Stomach (tissue), 19 donors: ENCODE measurements at places on chromosomes 7 and 10. TPM values are rescaled to one million over a fixed set of nuclear protein-coding genes. Genes with fewer than 3 reads are reported as not detected.

Gene DRGX
- total RNA-seq = not detected

Gene ANKRD2
- total RNA-seq = not detected

Gene RPEL1
- not detected for total RNA-seq

Gene PIP
- not detected for total RNA-seq

Gene TBATA
- total RNA-seq = not detected

Gene PLEKHS1
- total RNA-seq = 1.7 TPM

Gene GSTO2
- total RNA-seq = 13.4 TPM

DNA sequence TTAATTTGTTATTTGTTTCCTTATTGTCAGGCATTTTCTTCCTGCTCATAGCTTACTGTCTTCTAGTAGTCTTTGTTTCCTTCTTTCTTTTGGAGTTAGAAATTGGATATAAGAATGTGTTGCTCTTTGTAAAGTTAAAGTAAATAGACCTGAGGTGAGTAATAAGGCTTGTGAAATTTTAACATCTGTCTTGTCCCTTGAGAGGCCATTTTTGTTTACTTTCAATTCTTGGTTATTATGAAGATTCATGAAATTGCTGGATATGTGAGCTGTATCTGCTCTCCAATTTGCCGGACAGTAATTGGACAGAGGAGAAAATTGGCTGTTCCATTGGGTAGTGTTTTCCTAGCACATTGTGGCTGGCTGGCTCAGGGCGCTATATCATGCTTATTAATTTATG, 260.7 kb downstream of the EXOC4 start:
- no peak for DNase-seq
- H3K4me1 ChIP-seq = no peaks in the 10 kb centered on the region
- H3K27me3 ChIP-seq = no peaks in the 10 kb centered on the region

- no peaks in the 10 kb centered on the region for H3K27me3 ChIP-seq
- no peak overlapping the region for H3K4me3 ChIP-seq
- H3K27ac ChIP-seq = no peak overlapping the region
- DNase-seq = no peak
- no peaks in the 10 kb centered on the region for H3K36me3 ChIP-seq
- no peaks in the 10 kb centered on the region for H3K4me1 ChIP-seq
Observed at GRCh38 chr10:131032329-131033165, 279.0 kb downstream of the TCERG1L start.

DNA sequence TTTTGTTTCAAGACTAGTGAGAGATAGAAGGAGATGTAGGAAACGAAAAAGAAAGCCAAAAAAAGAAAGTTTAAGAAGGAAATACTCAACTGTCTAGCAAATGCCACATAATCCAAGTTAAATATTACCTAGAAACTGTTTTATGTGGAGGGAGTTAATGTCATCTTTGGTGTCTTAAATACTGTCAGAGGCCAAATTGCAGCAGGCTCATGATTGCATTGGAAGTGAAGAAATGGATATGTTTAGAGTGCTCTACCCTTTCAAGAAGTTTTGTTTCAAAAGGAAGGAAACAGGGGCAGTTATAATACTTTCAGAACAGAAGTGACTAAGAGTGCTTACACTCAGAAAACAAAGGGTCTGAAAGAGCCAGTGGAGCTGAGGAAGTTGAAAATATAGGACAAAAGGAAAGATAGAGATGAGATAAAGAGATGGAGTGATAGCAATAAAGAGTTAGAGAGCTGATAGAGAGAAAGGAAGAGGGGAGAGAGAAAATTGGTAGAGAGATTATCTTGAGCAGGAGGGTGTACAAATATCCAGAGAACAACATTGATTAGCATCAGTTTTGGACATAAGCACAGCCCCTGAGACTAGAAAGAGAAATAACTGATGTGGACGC, 28.0 kb upstream of the GNAI1 start:
- no peak overlapping the region for H3K27ac ChIP-seq
- no peak overlapping the region for H3K4me3 ChIP-seq
- DNase-seq = no peak

- no peaks in the 10 kb centered on the region for H3K27me3 ChIP-seq
- H3K36me3 ChIP-seq = no peaks in the 10 kb centered on the region
- H3K4me1 ChIP-seq = no peaks in the 10 kb centered on the region
- no peak overlapping the region for H3K27ac ChIP-seq
- no peak overlapping the region for H3K4me3 ChIP-seq
- DNase-seq = no peak
Observed at GRCh38 chr7:90061077-90061476, 93.2 kb upstream of the STEAP1 start.

DNA sequence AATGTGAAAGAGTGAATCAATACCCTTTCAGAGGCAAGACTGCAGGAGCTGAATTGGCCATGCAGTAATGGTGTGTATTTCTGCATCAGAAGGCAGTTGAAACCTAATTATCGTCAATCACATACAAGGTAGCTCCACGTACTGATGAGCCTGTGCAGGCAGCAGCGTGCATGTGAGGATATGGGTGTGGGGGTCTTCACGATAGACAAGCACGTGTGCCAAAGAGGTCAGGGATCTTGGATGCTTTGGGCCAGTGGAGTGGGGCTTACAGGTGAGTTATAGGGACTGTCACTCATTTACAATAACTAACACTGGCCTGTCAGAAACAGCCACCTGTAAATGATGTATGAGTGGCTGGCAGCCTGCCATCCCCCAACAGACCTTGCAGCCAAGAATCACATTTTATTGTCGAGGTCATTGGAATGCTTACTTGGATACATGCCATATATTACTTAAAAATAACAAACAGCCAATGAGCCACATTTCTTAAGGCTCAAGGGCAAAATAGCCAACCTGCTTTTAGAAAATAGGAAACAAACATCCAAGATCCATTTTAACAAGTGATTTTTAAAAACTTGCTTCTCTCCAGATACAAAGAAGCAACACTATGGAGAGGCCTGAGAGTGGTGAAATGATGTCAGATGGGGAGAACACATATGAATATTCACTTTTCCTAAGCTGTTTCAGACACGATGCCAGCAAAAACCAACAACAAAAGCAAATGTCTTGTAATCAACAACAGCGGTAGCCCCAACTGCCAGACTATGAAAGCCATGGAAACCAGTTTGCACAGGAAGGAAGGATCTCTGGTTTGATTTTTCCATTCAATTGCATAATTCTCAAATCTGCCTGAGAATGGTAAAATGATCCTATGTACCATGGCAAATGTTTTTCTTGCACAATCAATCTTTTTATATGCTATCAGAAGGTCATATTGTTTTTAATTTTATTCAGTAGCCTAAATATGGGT, 210.7 kb downstream of the SKAP2 start:
- no peaks in the 10 kb centered on the region for H3K4me1 ChIP-seq
- H3K36me3 ChIP-seq = no peaks in the 10 kb centered on the region
- no peaks in the 10 kb centered on the region for H3K27me3 ChIP-seq
- H3K4me3 ChIP-seq = no peak overlapping the region
- no peak for DNase-seq

- no peaks in the 10 kb centered on the region for H3K36me3 ChIP-seq
- H3K4me3 ChIP-seq = no peak overlapping the region
- H3K27ac ChIP-seq = no peak overlapping the region
- no peaks in the 10 kb centered on the region for H3K4me1 ChIP-seq
- no peak for DNase-seq
Observed at GRCh38 chr7:142753366-142753765, 4.1 kb downstream of the PRSS1 start.

GRCh38 chr7:99844328-99844727, 16.5 kb downstream of the CYP3A43 start:
- H3K4me1 ChIP-seq = peaks cover 2% of the 10 kb centered on the region
- H3K27ac ChIP-seq = no peak overlapping the region
- H3K4me3 ChIP-seq = no peak overlapping the region
- no peak for DNase-seq

DNA sequence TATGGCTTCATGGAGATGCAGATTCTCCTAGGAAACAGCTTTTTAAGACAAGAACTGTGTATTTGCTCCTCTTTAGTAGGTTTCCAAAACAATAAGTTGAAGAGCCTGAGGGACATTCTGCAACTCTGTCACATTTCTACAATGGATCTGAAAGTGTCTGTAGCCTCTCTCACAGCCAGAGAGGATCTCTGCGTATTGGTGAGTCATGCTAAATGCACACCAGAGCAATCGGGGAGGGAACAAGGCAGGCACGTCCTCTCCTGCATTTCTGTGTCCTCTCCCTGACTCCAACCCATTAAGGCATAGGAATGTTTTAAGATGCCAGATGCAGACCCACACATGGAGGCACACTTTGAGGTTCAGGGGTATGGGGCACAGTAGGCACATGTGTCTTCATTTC, 1126.4 kb upstream of the GHITM start:
- H3K27me3 ChIP-seq = no peaks in the 10 kb centered on the region
- DNase-seq = no peak
- no peak overlapping the region for H3K27ac ChIP-seq
- no peak overlapping the region for H3K4me3 ChIP-seq
- H3K4me1 ChIP-seq = no peaks in the 10 kb centered on the region

- no peak overlapping the region for H3K4me3 ChIP-seq
- no peaks in the 10 kb centered on the region for H3K27me3 ChIP-seq
- H3K27ac ChIP-seq = no peak overlapping the region
- H3K36me3 ChIP-seq = no peaks in the 10 kb centered on the region
- no peak for DNase-seq
Observed at GRCh38 chr10:119496273-119496672, 46.2 kb downstream of the RGS10 start.

DNA sequence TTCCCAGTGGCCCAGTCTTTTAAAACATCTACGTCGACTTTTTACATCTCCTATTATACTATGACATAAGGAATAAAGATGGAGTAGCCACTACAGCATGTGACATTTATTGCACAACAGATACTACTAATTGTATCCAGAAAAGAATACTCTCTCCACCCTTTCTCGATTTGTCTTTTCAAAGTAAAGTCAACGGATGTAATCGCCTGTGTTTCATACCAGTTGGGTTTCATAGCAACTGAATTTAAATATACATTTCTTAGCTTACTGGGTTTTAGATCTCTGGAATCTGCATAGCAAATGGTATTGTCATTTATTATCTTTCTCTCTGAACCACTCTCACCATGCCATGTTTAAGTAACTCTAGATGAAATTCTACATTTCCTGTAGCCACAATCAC, 86.4 kb upstream of the TRIL start:
- H3K36me3 ChIP-seq = no peaks in the 10 kb centered on the region
- DNase-seq = no peak
- no peak overlapping the region for H3K27ac ChIP-seq
- no peak overlapping the region for H3K4me3 ChIP-seq

DNA sequence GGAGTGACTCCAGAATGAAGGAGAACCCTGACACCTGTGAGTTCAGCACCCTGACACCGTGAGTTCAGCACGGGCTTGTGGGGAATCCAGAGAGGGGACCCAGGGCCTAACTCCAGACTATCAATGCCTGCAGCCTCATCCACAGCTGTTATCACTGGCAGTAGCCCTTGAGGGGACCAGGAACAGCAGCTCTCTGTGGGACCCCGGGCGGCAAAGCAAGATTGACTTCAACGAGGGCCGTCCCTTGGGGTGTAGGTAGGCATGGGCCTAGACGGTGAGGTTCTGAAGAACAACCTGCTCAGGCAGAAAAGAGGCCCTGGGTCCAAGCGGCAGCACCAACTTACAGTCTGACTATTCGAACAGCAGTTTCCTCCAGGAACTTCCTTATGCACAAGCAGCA, 8.9 kb downstream of the GRID1 start:
- no peak for DNase-seq
- H3K27me3 ChIP-seq = no peaks in the 10 kb centered on the region
- no peaks in the 10 kb centered on the region for H3K36me3 ChIP-seq
- no peak overlapping the region for H3K4me3 ChIP-seq

- peaks cover 69% of the 10 kb centered on the region for H3K4me1 ChIP-seq
- peaks cover 38% of the 10 kb centered on the region for H3K36me3 ChIP-seq
- H3K4me3 ChIP-seq = no peak overlapping the region
- H3K27ac ChIP-seq = peak overlapping the region; percentile 92
Observed at GRCh38 chr10:72337039-72337629, 17.6 kb downstream of the DNAJB12 start.

GRCh38 chr7:130384371-130384801, 4.1 kb downstream of the CPA1 start:
- DNase-seq = no peak
- no peak overlapping the region for H3K27ac ChIP-seq
- H3K27me3 ChIP-seq = no peaks in the 10 kb centered on the region
- H3K4me3 ChIP-seq = no peak overlapping the region
- H3K36me3 ChIP-seq = no peaks in the 10 kb centered on the region
- peaks cover 9% of the 10 kb centered on the region for H3K4me1 ChIP-seq

DNA sequence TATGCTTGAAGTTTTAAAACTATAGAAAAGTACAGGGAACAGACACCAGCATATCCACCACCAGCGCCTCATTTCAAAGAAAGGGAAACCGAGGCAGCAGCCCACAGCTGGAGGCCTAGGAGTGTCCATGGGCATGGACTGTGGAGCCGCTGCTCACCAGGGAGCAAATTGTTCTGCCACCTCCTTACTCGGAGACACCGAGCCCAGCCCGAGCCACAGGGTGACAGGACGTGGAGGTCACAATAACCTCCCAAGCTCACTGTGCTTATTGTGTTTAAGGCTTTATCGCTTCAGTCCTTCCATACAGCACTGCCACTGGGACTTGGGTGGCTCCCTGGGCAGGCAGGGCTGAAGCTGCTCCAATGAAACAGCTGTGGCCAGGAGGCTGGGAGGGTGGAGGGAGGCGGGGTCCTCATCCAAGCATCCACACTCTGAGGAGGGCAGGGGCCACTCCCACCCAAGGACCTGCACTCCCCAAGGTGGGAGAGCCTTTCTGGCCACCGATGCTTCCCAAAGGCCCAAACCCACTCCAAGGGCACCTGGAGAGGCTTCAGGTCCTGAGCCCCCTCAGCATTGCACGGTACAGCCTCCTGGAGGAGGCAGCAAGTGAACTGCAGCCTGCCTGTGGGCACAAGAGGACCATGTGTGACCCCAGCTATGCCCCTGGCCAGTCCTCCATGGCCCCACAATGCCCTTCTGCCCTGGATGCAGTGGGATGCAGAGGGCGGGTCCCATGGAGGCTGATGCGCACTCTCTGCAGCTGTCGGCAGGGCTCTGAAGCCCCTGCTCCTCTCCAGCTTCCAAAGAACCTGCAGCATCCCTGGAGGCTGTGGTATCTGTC, 38.7 kb upstream of the RET start:
- H3K4me3 ChIP-seq = no peak overlapping the region
- H3K4me1 ChIP-seq = no peaks in the 10 kb centered on the region
- no peak overlapping the region for H3K27ac ChIP-seq
- H3K36me3 ChIP-seq = no peaks in the 10 kb centered on the region
- H3K27me3 ChIP-seq = no peaks in the 10 kb centered on the region
